ENCODE measurements at places on chromosomes 6 and 20.

GRCh38 chr6:170067923-170068360, 222.9 kb downstream of the DLL1 start:
- no peak for DNase-seq

DNA sequence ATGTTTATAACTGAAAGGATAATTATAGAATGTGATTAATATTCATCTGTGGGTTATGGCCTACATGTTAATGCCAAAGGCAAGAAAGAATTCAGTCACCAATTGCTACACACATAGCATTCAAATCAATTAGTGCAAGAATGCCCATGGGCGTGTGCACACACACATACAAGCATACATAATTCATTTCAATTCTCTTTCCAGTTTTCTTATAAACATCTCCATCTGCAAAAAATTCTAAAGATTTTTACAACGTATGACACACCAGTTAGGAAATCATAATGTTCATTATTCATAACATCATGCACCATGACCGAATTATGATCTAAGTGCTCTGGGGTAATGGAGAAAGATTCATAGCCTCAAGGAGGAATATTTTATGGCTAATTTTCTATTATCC, 111.0 kb upstream of the ADTRP start:
- no peak for DNase-seq

- no peak for DNase-seq
Measured at GRCh38 chr6:145880361-145880760, 65.8 kb upstream of the FBXO30 start.

GRCh38 chr6:150249261-150249660, 106.4 kb downstream of the PPP1R14C start:
- no peak for DNase-seq

DNA sequence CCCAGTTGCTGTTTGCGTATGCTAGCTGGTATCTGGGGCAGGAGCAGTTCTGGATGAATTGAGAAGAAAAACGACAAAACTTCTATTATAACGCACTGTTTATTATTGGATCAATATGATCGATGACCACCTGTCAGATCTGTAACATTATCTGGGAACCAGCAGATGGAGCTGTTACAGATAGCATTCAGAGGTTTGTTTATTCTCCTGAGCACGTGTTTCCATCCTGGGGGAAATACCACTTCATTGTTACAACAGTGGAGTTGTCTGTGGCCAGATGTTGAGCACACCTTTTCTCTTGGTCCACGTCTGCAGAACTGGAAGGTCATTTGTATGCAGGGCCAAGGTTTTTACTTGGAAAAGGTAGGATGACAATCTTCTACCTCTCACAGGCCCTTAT, 16.0 kb upstream of the NKX2-2 start:
- peak; percentile 66 for DNase-seq

DNA sequence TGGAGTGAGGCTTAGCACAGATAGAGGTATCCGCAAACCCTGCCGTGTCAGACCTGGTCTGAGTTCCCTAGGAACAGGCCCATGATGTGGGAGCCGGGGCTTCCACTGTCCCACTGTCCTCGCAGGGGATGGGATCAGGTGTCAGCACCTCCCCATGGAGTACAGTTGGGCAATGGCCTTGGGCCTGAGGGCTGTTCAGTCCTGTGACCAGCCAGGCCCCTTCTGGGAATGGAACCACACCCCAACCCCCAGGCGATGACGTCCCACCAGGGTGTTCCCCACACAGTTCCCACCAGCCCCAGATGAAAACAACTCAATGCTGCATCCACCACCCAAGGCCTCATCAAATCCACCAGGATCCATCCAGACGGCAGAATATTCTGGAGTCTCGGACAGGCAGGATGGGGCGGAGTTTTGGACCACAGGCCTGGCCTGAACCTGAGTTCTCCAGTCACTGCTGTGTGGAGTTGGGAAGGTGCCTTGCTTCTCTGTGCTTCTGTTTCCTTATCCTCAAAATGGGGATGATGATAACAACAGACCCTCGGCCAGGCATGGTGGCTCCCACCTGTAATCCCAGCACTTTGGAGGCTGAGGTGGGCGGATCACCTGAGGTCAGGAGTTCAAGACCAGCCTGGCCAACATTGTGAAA, 62.2 kb downstream of the UBE2V1 start:
- no peak for DNase-seq

DNA sequence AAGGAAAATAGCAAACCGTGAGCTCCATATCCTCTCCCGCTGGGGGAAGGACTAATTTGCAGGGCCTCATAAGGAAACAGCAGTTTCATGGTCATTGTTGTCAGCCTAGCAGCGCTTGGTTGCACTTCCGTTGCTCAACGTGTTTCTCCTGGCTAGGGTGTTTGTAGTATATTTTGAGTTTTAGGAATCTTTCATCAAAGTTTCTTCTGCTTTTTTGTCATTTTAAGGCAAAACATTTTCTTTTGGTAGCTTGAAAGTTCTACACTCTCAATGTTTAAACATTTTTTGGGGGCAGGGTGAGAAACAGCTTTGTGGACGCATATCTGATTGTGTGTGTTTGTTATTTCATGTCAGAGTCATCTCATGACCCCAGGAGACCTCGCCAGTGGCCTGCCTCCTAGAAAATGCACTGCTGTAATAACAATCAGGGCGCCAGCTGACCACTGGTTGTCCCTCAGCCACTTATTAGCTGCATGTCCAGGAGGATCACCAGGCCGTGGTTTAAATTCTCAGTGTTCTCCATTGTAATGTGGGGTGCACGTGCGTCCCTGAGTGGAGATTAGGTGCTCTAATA, 20.6 kb downstream of the JARID2 start:
- peak; percentile 82 for DNase-seq

DNA sequence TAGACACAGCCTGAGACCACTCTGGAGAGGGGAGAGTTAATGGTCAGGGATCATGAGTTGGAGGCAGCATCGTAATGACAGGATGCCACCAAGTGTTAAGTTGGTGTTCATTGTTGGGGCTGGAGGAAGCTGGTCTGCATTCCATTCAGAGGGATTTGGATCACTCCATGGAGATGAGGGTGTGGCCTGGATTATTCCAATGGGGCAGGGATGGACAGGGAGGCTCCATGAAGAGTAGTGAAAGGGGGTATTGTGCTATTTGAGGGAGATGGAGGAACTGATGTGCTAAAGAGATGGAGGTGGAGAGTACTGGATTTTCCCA, 1.1 kb downstream of the SAPCD1 start:
- DNase-seq, result peak; percentile 68

- no peak for DNase-seq
Measured at GRCh38 chr6:120248451-120248850, 898.9 kb upstream of the MAN1A1 start.

- DNase-seq, result no peak
Measured at GRCh38 chr6:116030770-116031169, 29.9 kb downstream of the FRK start.

GRCh38 chr6:48229841-48230240, 118.8 kb upstream of the PTCHD4 start:
- DNase-seq, result no peak

GRCh38 chr6:133893946-133894345, 5.0 kb downstream of the TCF21 start:
- DNase-seq, result no peak

DNA sequence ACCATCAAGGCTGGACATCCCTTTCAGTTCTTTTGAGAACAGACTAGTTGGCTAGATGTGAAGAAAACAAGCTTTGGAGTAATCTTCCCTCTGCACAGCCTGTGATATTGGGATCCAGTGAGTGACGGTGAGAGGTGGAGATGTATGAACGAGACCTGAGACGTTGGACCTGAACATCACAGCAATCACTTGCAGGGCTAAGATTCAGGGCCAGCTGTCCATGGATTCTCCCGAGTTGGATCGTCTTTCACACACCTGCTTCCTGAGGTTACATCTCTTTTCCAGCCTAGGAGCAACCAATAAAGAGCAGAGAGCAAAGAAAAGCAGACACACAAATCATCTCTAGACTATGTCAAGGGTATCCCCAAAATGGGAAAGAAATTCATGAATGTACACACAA, 30.0 kb upstream of the TMEM14A start:
- DNase-seq, result no peak

- DNase-seq, result no peak
Measured at GRCh38 chr6:79630380-79630882, 698 bp upstream of the SH3BGRL2 start.

GRCh38 chr6:135493218-135493961, 4.2 kb downstream of the AHI1 start:
- no peak for DNase-seq

- no peak for DNase-seq
Measured at GRCh38 chr6:94300424-94301144, 881.2 kb upstream of the EPHA7 start.

- DNase-seq, result no peak
Measured at GRCh38 chr20:62117658-62118057, 4.6 kb upstream of the LSM14B start.

GRCh38 chr20:37777012-37777950, 83.5 kb downstream of the CTNNBL1 start:
- no peak for DNase-seq

DNA sequence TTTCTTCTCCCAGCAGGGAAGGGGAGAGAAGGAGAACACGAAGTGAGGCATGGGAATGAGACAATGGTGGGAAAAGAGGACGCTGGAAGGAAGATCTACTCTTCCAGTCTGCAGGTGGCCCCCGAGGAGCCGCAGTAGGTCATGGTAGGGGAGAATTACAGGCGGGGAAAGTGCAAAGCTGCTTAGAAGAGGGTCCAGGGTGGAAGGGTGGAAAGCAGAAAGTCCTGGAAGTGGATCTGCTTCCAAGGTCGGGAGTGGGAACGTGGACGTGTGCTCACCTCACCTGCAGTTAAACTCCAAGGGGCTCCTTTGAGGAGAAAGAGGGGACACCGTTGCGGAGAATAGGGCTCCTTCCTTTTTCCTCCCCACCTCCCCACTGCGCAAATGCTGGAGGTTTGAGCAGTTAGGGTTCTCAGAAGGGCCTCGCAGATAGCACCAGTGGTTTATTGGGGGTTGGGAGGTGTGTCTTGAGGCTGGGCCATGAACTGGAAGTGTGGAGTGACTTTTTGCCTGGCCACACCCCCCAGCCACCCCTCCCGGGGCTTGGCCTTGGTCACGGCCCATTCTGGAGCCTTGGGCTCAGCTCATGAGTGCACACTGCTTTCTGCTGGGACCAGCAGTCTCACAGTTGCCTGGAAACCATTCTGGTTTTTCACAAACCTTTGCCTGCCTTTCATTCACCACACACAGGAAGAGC, 100.4 kb upstream of the MLN start:
- no peak for DNase-seq

DNA sequence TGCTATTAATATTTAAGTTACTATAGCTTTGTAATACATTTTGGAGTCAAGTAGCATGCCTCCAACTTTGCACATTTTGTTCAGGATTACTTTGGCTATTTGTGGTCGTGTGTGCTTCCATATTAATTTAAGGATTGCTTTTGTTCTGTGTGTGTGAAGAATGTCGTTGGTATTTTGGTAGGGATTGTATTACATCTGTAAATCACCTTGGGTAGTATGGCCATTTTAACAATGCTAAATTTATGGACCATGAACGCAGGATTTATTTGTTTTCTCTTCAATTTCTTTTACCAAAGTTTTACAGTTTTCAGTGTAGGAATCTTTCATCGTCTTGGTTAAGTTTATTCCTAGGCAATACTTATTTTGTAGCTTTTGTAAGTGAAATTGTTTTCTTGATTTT, 758.0 kb downstream of the FRK start:
- DNase-seq, result no peak

- peak; percentile 93 for DNase-seq
Measured at GRCh38 chr6:2998998-2999617, 586 bp upstream of the NQO2 start.

GRCh38 chr6:90218959-90219208, 77.8 kb downstream of the BACH2 start:
- no peak for DNase-seq

GRCh38 chr20:25985597-25985996, 288.9 kb upstream of the ZNF337 start:
- DNase-seq, result no peak

- DNase-seq, result no peak
Measured at GRCh38 chr6:36662380-36662779, 16.1 kb upstream of the CDKN1A start.

DNA sequence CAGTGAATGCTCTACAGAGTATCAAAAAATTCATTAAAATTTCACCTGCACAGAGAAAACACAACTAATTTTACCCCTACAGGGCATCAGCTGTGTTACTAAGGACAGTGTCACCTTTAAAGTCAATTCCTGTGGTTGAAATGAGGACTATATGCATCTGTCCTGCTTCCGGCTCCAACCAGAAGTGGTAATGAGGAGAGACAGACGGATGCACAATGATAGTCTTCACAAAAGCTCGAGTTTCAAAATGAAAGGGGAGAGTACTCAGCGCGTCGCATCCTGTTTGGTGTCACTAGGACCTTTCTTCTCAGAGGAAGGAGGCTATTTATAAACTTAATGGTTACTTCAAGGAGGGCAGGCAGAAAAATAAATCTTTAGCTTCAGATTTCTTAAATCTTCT, 86.5 kb downstream of the LYRM4 start:
- no peak for DNase-seq
